ENCODE measurements at places on chromosomes 7 and 10.

DNA sequence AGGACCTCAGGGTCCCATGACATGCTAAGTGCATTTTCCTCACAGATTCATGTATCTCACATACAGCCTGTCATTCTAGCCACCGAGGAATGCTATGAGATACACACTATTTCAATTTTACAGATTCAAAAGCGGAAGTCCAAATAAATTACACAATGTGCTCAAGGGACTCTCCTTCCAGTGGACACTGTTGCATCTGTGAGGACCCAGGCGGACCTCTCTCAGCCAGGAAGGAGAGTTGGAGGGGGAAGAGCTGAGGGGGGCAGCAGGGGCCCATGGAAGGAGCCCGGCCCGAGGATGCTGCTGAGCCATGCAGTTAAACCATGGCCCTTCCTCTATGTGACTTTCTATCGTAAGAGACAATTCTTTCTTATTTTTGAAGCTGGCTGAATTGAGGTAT, 93.6 kb downstream of the VOPP1 start:
- DNase-seq: no peak

GRCh38 chr10:113322843-113323242, 230.0 kb upstream of the HABP2 start:
- DNase-seq: no peak

DNA sequence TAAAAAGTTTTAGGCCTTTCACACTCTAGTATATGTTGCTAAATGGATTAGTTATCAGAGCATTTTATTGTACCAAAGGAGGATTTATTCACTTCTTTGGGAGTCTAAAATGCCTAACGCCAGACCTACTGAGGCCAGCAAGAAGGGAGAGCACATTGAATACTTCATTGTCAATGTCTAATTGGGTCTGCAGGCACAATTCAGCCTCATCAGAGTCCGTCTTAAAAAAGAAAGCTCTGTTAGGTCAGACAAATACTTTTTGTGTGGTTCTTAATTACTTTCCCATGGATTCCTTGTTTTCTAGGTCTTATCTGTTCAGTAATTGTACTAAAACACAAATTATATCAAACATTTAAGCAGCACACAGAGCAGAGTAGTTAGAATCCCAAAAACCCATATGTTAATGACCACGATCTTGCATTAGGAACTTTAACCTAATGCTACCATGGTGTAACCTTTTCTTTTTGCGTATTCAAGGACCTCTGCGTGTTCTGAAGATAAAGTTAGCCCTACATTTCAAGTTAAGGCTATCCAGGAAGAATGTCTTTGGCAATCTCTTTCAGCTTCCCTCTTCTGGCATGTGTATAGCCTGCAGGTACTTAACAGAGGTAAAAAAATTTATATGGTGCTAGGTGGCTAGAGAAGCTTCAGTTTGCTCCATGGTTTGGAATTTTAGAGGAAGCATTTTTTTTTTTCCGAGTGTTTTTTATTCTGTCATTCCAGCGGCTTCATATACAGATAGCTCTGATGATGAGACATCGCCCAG, 45.7 kb upstream of the STRIP2 start:
- DNase-seq: no peak

- no peak for DNase-seq
Measured at GRCh38 chr7:45645141-45645969, 71.2 kb downstream of the ADCY1 start.

- peak; percentile 81 for DNase-seq
Measured at GRCh38 chr10:102300278-102300843, 55.0 kb downstream of the GBF1 start.

Measured in choroid plexus epithelial cell (primary cell).